Kidney capillary endothelial cell (primary cell): ENCODE measurements at places on chromosomes 11 and 22.

DNA sequence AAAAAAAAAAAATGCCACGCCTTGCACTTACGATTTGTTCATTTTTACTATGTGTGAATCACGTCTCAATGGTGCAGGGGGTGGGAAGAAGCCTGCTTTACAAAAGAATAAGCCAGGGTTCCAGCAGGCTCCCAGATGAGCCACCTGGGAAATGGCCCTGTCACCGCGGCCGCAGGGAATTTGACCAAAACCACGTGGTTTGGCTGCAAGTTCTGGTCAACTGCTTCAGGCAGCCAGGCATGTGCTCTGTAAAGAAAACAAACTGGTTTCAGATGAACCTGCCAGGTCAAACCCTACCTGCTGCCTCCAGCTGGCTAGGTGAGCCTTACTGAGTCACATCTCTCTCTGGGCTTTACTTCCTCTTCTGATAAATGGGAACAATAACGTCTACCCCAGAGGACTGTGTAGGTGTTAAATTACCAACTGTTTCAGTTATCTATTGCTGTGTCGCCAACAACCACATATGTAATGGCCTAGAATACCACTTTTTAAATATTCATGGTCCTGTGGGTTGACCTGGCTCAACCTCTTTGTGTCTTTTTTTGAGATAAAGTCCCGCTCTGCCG is 30.5 kb upstream of the GCAT start:
- no peak for DNase-seq

- DNase-seq: peak; percentile 83
Measured at GRCh38 chr22:37752189-37753087, 55.3 kb upstream of the GCAT start.

GRCh38 chr11:33618956-33619355 is 81.7 kb downstream of the C11orf91 start:
- no peak for DNase-seq

GRCh38 chr11:8332891-8333290 is 69.2 kb upstream of the LMO1 start:
- no peak for DNase-seq

- DNase-seq: no peak
Measured at GRCh38 chr22:31474743-31475142, 14.9 kb downstream of the EIF4ENIF1 start.

DNA sequence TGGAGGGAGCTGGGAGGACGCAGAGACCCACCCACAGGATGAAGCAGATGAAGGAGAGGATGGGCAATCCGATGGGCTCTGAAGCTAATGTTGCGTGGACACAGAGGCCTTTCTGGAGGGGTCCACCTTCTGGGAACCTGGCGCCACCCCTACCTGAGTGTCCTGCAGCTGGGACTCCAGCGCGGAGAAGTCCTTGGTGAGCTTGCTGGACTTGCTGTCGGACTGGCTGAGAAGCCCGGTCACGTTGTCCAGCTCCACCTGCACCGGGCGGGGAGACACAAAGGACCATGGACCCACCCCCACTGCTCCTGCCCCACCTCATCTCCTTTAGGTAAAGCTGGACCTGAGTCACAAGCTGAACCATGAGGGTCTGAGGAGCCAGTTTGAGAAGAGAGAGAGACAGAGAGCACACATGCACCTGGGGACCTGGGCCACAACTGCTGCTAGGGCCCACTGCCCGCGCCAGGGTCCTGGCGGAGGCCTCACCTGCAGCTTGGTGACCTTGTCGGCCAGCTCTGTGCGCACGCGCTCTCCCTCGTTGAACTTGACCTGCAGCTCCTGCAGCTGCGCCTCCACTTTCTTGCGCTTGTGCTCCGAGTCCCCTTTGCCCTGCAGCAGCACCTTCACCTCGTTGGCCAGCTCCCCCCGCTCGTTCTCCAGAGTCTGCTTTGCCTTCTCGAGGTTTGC is 40.8 kb downstream of the APOL1 start:
- DNase-seq: no peak

DNA sequence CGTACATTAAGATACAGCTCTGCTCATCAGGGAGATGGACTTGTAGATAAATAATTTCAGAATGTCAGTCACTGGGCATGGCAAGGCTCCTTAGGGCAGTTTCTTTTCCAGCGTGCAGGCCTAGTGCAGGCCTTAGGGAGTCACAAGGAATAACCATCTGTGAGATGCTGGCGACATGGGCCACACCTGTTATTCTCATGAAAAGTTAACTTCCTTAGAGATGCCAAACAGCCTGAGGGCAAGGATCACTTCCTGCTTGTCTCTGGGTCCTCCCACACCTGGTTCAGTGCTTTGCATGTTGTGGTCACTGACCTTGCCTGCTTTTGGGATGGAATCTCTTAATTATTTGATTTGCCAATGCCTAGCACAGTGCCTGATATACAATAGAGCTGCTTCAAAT is 70.6 kb downstream of the ST3GAL4 start:
- no peak for DNase-seq

- no peak for DNase-seq
Measured at GRCh38 chr11:66818231-66818955, 24.8 kb upstream of the RCE1 start.

- no peak for DNase-seq
Measured at GRCh38 chr11:2838091-2838490, 47.5 kb downstream of the CDKN1C start.

DNA sequence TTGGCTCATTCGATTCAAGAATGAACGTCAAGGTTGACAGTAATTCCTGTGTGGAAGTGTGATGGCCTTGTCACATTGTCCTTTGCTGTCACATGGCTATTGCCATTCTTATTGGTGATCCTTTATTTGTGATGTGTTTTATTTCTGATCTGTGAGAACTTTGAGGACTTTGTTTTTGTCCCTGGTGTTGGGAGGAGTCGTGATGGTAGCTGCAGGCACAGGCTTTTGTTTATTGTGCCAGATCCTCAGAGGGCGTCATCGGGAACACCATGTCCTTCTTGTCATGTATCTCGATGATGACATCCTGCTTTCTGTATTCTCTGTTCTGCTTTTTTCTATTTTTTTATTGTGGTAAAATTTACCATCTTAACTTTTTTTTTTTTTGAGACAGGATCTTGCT is 5.6 kb downstream of the PICK1 start:
- no peak for DNase-seq

- no peak for DNase-seq
Measured at GRCh38 chr11:10426475-10426874, 28.6 kb upstream of the AMPD3 start.

DNA sequence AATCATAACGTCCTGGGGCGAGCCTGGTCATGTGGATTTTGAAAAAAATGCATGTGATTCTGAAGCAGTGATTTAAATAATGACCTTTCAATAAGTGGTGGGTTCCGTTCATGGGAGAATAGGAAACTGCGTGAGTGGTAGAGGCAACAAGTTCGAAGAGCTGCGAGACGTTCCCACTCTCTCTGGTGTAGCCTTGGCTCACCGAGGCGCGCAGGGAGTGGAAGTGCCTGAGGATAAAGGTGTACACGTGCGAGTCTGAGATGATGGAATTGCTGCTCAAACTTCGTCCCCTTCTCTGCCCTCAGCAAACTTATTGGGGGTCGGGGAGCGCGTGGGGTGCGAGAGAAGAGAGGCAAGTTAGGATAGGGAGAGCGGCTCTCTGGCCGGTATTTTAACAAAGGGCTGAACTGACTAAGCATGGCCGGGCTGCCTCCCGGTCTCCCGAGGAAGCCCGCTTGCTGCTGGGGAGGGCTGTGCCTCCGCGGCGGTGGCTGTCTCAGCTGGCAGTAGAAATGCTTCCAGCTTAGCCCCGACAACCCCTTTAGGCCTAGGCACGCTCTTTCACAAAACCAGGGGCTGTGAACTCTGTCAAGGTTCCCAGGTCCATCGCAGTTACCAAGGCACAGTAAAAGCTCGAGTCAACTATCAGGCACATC is 875 bp upstream of the STT3A start:
- peak; percentile 32 for DNase-seq

GRCh38 chr11:128693416-128693712 is 508 bp upstream of the FLI1 start:
- DNase-seq: peak; percentile 72

DNA sequence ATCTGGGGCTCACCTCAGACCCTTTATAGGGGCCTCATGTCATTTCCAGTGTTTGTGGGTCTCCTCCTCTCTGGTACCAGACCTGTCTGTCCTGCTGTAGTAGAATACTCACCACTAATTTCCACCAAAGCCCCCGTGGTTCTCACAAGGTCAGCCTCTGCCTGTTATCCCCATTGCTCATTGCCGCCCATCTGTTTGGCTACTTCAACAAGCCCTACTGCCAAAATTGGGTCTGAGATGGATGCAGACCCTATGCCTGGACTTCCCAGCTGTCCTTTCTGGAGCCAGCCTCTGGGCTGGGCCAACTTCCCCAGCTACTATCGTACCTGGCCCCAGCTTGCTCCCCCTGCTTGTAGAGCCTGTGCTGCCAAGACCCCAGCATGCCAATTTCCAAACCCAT is 152.1 kb upstream of the ISX start:
- no peak for DNase-seq

DNA sequence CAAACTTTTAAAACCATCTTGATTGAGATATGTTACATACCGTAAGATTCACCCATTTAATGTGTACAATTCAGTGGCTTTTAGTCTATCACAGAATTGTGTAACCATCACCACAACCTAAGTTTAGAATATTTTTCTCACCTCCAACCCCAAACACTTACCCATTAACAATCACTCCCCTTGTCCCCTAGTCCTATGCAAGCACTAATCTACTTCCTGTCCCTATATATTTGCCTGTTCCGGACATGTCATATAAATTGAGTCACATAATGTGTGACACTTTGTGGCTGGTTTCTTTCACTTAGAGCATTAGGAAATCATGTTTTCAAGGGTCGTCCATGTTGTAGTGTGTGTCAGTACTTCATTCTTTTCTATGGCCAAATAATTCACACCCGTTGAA is 38.8 kb downstream of the RASSF10 start:
- DNase-seq: no peak

DNA sequence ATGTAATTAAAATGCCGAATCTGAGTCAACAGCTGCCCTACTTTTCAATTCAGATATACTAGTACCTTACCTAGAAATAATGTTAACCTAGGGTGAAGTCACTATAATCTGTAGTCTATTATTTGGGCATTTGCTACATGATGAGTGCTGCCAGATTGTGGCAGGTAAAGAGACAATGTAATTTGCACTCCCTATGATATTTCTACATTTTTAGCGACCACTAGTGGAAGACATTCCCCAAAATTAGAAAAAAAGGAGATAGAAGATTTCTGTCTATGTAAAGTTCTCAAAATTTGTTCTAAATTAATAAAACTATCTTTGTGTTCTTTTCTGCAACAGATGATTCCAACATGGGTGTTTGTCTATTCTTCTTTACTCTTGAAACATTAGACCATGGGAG is 14.1 kb downstream of the MS4A1 start:
- DNase-seq: no peak

- DNase-seq: no peak
Measured at GRCh38 chr22:36770513-36771231, 5.2 kb downstream of the IFT27 start.

DNA sequence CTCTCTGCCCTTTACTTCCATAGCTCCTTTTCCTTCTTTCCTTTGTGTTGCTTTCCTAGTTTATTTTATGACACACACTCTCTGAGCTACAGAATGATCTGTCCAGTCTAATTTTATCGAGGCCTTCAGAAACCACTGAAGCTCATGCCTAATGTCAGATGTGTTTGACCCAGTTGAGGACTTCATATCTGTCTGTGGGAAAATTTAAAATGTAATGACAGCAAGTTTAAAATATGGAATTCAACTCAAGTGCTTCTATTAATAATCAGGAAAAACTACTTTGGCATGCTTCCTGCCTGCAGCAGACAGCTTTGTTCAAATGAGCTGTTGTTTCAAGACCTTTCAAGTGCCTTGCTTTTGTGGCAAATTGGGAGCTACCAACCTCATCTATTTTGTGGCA is 261.8 kb upstream of the MTNR1B start:
- no peak for DNase-seq

DNA sequence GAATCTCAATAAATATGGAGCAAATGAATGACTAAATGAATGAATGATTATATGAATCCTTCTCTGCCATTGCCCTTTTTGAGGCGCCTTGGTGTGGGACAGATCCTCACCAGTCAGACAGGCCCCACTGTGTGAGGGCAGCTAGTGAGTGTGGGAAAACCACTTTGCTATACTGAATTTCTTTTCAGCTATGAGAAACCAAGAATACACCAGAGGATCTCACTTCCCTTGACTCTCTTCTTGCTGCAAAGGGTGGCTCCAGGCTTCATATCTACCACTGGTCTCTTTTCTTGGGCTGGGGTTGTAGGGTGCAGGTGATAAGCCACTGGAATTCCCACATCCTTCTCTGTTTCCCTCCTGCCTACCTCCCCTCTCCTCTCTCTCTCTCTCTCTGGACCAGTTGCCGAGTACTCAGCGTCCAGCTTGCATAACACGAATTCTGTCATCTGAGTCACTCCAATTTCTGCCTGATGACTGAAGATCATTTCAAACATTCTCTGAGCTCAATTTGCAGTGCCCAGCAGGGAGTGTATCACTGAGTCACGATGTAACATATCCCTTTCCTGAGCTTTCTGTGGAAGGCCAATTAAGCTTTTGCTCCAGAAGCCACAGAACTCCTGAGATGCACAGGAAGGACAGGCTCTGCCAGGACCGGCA is 304.3 kb upstream of the NCAM1 start:
- no peak for DNase-seq

GRCh38 chr22:17606496-17606895 is 22.1 kb downstream of the ATP6V1E1 start:
- no peak for DNase-seq

DNA sequence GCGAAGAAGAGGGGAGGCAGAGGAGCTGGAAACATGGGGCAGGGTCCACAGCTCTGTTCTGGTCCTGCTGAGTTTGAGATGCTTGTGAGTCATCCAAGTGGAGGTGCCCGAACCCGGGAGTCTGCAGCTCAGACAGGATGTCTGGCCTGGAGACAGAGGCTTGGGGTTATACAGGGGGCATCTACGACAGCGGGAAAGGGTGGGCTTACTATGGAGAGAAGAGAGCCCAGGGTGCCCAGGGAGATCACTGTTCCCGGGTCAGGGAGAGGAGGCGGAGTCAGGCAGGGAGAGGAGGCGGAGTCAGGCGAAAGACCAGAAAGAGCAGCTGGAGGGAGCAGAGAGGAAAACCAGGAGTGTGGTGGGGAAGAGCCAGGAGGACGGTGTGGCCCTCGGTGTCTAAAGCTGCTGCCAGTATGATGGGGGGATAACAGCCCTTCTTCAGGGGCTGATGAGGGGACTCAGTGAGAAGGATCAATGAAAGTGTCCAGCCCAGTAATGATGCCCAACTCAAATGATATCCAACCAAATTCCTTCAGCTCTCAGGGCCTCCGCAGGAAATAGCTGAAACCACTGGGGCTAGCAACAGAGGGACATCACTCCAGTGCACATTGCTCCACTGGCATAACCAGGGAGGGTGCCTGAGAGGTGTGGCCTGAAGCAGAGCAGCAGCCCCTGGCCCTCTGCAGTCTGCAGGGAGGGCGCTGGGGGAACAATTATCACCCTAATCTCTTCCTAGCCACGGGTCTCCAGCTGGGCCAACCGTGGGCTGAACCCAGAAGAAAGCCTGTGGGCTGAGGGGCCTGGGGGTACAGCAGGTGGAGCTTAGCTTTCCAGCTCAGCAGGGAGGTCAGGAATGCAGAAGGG is 2.6 kb upstream of the LTBP3 start:
- peak; percentile 90 for DNase-seq
